GM06990 (cell line): ENCODE measurements at places on chromosomes 4 and X.

DNA sequence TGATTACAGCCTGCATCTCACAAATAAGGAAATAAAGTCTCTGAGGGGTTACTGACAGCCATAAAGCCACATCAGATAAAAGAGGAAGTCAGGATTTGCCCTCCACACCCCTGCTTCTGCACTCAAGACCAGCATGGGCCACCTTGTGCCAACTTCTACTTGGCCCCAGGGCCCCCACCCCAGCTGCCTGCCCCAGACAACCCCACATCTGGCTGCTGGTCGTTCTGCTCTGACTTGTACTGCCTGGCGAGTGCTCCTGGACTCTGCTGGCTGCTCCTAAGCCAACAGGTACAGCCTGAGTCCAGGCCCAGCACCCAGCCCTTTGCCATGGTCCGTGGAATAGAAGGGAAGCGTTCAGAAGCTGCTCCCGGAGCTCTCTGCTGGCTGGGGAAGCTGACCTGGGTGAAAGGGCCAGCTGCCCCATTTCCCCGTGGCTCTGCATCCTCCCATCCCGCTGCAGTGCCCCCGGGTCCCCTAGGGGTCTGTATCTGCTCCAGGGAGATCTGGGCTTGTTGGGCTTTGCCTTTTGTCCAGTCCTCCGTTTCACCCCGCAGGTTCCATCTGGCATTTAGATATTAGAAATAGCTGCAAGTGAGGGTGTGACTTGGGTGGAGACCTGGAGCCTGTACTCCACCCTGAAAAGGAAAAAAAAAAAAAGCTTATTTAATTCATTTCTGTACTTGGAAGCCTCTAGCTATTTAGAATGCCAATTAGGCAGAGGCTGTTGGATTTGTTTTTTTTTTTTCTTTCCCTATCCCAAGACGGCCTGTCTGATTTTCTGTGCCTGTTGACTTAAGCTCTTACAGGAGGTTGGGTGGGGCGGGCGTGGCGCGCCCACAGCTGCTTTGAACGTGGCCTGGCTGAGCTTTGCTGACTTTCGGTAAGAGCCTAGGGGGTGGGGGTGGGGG, 194.7 kb downstream of the PTTG2 start:
- DNase-seq = no peak

DNA sequence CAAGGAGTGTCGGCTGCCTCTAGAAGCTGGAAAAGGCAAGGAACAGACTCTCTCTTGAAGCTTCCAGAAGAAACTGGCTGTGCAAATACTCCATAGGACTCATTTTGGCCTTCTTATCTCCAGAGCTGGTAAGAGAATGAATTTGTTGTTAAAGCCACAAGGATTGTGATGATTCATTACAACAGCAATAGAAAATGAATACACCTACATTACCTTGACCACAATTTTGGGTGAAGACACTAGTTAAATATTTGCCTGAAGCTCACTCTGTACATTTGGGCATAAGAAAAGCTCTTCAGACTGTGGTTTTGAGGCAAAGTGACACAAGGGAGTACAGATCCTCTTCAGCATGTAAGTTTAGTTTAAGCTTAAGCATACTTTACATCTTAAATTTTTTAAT, 134.5 kb upstream of the TLL1 start:
- DNase-seq = no peak

DNA sequence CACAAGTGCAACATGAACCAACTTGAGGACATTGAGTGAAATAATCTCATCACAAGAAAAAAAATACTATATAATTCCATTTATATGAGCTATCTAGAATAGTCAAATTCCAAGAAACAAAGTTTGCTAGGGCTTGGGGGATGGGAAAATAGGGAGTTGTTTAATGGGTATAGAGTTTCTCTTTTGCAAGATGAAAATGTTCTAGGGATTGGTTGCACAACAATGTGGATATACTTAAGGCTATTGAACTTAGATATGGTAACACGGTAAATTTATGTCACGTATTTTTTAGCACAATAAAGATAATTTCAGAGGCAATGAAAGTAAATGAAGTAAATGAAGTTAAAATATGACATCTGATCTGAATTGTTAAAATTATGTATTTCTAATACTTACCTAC, 7.9 kb downstream of the MFSD8 start:
- DNase-seq = no peak

GRCh38 chr4:104719539-104720230, 225.0 kb upstream of the CXXC4 start:
- DNase-seq = peak; percentile 73

DNA sequence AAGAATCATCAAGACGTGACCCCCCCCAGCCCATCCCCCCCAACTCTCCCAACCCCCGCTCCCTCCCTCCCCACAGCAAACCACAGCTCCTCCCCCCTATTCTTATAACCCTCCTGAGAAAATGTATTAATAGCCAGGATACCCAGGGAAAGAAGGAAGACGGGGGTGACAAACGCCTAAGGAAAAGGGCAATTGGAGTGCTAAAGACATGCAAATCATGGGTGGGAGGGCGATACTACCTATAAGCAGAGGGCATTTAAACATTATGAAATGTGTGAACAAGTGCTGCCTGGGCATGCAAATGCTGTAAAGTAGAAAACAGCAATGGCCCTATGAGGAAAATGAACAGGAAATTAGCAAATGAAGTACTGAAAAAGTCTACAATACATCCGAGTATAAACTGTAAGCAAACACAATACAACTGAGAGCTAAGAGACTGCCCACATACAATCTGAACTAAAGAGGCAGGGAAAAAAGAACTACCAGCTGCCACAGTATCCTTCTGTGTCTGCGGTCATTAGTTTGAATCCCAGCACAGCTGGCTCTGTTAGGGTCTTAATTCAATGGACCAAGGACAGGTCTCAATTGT, 2.4 kb downstream of the CXXC4 start:
- DNase-seq = peak; percentile 70

- no peak for DNase-seq
Observed at GRCh38 chr4:66640233-66640990, 904.9 kb downstream of the CENPC start.

- peak; percentile 39 for DNase-seq
Observed at GRCh38 chrX:46953137-46953527, 40.9 kb downstream of the JADE3 start.

- peak; percentile 36 for DNase-seq
Observed at GRCh38 chr4:40721730-40722171, 28.0 kb upstream of the NSUN7 start.
